ENCODE measurements at places on chromosomes 2 and 18.

DNA sequence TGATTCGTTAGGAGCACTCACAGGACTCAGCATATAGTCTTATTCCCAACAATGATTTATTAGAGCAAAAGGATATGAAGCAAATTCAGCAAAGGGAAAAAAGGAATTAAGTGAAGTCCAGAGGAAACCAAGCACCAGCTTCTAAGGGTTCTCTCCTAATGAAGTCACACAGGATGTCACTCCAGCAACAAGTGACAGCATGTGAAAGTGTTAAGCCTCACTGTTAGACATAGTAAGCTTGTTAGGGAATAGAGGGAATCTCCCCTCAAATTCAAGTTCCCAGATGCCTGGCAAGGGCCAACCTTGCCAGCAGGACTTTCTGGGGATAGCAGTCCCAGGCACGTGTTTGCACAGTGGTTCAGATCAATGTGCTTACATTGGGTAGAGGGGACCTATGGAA lies 4.4 kb upstream of the SLC30A6 start:
- DNase-seq: no peak

DNA sequence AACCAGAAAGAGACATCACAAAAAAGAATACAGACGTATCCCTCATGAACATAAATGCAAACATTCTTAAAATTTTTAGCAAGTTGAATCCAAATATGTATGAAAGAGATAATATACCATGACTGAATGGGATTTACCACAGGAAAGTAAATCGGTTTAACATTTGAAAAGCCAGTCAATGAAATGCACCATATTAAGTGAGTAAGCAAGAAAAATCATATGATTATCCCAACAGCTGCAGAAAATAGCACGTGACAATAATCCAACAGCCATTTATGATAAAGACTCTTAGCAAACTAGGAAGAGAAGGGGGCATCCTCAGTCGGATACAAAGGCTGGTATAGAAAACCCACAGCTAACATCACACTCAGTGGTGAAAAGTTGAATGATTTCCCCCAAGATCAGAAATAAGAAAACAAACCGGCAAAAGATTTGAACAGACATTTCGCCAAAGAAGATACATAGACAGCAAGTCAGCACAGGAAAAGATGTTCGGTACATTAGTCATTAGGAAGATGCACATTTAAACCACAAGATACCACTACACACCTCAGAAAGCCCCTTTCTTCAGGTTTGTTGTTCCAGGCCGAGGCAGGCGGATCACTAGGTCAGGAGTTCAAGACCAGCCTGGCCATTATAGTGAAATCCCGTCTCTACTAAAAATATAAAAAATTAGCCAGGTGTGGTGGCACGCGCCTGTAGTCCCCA lies 144.3 kb downstream of the INHBB start:
- no peak for DNase-seq

DNA sequence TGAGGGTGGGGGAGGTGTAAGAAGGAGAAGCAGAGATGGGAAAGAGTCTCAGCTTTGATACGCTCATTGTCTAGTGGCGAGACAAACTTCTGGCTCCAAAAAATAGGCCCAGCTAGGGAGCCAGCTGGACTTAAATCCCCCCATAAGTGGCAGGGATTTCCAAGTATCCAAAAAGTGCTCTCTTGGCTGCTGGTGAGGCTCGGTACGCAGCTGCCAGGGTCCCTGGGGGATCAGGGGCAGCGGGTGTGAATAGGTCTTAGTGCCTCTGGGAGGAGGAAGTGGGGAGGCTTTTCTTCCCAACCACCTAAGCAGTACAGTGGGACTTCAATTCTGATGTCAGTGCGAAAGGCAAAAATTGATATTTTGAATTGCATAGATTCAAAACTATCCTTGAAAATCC lies 73.5 kb downstream of the ALK start:
- DNase-seq: no peak

DNA sequence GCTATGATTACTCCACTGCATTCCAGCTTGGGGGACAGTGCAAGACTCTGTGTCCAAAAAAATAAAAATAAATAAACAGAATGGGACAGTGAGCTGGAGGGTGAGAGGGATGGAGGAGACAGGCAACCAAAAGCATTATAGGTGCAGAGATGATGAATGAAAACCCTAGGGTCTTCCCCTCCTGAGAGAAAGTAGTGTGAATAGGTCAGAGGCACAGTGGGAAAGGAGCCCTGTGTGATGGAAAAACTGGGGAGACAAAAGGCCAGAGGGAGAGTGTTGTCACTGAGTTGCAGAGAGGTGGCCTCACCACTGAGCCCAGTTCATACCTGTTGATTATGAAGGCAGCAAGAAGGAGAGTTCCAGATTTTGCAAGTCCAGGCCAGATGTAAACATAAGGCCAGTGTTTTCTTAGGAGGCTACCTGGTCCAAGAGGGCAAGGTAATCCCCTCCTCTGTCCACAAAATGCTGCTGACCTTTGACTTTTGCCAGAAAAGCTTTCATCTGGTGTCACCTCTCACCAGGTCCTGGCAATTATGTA lies 17.6 kb upstream of the AGFG1 start:
- no peak for DNase-seq

GRCh38 chr2:101230541-101231001 lies 22.1 kb upstream of the CNOT11 start:
- DNase-seq: no peak

GRCh38 chr2:96092951-96093350 lies 23.4 kb downstream of the ADRA2B start:
- peak; percentile 35 for DNase-seq

- no peak for DNase-seq
Observed at GRCh38 chr2:140589273-140589672, 1541.5 kb downstream of the LRP1B start.

DNA sequence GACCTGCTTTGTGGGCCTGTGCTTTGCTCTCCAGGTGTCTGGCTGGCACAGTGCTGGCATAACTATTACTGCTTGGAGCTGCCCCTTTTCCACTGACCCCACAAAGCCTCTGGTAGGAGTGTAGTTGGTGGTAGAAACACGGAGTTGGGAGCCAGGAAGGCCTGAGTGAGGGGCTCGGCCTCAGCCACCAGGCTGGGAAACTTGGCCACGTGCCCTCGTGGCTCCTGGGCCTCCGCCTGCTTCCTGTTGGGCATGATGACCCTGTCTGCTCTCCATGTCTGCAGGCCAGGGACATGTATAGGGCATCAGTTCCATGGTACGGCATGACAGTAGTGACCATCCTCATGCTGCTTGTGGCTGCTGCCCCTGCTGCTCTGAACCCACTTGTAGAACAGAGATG lies 241.2 kb downstream of the FAM210A start:
- DNase-seq: no peak

GRCh38 chr18:66641056-66641455 lies 37.2 kb upstream of the CDH19 start:
- no peak for DNase-seq

DNA sequence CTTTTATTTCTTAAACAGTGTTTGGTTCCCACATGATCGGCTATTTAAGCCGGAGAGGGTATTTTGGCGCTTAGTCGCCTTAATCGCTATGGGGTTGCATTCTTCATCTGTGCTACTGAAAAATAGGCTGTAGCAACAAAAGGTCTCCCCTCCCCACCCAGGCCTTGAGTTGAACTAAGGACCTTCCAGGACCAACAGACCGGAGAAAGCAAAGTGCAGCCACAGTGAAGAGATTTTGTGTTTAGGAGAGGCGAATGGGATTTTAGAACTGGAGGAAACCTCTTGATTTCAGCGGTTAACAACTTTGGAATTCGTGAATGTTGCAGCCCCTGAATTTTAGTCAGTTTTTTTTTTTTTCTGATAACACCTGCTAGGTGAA lies 1.4 kb downstream of the ITGA6 start:
- no peak for DNase-seq

- DNase-seq: no peak
Observed at GRCh38 chr2:207131594-207131993, 34.2 kb downstream of the KLF7 start.

GRCh38 chr2:148124271-148124670 lies 103.4 kb downstream of the MBD5 start:
- no peak for DNase-seq

DNA sequence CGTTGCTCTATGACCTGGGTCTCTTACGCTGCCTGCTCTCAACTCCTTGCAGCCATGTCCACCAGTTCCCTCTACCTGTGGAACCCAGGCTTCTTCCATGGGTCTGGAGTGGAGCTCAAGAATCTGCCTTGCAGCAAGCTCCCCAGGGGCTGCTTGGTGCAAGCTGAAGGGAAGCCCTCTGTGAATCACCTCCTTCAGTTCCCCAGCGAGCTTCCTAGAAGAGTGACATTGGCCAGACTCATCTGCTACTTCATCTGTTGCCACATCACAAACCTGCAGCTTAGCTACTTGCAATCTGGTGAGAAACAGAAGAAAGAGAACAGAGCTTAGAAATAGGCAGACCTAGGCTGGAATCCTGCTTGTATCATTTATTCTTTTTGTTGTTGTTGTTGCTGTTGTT lies 9.8 kb upstream of the EFR3B start:
- DNase-seq: no peak

- DNase-seq: peak; percentile 74
Observed at GRCh38 chr2:162586311-162586710, 242.4 kb downstream of the GCA start.

DNA sequence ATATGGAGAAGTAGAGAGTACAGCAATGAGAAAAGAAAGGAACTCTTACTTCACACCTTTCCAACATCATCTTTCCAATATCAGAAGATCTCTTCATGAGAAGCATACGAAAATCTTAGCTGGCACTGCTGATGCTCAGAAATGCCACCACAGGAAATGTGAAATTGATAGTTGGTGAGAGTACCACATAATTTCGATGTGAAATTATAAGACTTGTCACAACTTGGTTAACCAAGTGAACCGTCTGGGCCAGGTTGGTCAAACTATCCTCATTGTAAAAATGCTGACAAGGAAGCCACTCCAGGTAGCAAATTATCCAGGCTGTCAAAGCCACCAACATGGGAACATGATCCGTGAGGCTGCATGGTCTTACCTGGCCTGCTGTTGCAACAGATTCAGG lies 66.5 kb downstream of the EPG5 start:
- DNase-seq: no peak

DNA sequence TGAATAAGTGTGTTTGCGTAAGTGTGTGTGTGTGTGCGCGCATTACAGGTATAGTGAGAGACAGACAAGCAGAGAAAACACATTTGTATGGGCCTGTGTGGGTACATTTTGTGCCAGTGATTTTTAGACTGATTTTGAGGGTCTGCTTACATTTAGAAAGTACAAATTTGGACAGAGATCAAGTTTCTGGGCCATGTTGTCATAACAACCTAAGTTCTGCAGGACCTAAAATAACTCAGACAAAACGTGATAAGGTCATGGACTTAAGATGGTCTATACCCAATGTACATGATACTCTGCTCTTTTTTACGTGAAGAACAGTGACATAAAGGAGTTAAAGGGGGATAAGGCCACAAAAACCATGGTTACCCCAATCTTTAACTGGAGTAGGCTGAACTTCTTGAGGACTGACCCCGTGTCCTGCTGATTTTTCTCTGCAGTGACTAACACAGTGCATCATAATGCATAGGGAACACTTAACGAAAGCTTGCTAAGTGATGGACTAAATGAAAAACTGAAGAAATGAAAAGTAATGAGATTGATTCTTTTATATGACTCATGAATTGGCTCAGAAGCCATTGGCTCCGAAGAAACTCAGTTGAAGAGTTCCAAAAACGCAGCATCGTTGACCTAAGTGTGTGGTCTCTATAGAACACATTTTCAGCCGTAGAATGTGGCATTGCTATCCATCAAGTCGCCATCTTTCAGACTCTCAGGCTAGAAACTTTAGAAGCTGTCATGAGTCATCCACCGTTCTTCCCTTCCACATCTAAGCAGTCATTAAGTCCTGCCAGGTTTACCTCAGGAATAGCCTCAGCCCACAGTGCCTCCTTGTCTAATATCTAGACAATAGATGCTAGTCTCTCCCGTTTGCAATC lies 61.6 kb upstream of the NCOA1 start:
- no peak for DNase-seq

DNA sequence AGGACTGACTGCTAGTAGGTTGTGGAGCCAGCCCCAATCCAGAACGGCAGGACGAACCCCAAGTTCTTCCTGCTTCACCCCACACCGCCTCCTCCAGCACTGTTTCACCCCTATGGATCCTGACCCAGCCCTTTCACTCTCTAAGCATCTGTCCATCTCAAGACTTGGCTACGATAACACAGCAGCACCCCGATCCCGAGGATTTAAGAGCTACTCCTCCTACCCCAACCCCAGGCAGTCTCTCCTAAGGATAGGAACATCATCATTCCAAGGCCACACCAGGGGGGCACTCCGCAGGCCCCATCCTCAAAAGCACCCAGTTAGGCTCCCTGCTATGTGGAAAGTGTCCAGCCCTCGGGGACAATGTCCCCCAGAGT lies 645 bp downstream of the KCTD18 start:
- no peak for DNase-seq

GRCh38 chr2:33709951-33710350 lies 110.9 kb upstream of the FAM98A start:
- DNase-seq: no peak

DNA sequence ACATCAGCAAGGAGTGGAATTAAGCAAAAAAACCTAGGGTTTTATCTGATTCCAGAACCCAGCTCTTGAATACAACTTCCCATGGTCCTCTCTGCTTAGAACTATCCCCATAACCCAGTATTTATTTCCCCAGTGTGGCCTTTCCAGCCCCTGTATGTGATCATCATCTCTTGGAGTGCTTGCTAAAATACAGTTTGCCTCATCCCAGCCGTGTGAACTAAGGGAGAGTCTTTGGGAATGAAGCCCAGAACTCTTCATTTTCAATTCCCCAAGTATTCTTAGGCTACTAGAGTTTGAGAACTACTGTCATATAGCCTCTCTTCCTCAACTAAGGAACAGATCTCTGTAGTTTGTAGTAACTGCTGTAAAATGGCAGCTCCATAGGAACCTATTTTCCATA lies 173.1 kb downstream of the LCLAT1 start:
- DNase-seq: no peak

DNA sequence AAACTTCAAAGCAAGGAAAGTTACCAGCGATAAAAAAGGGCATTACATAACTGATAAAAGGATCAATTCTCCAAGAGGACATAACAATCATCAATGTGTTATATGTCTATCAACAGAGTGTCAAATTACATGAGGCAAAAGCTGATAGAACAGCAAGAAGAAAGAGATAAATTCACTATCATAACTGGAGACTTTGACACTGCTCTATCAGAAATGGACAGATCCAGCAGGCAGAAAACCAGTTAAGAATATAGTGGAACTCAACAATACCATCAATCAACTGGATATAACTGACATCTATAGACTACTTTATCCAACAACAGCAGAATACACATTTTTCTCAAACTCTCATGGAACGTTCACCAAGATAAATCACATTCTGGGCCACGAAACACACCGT lies 65.0 kb downstream of the ROCK2 start:
- DNase-seq: no peak
